ENCODE measurements at places on chromosomes 12 and 14. TPM values are rescaled to one million over a fixed set of nuclear protein-coding genes. Genes with fewer than 3 reads are reported as not detected.
A peak's percentile ranks its signal among the peaks of the same experiment; 100 is the strongest.

DNA sequence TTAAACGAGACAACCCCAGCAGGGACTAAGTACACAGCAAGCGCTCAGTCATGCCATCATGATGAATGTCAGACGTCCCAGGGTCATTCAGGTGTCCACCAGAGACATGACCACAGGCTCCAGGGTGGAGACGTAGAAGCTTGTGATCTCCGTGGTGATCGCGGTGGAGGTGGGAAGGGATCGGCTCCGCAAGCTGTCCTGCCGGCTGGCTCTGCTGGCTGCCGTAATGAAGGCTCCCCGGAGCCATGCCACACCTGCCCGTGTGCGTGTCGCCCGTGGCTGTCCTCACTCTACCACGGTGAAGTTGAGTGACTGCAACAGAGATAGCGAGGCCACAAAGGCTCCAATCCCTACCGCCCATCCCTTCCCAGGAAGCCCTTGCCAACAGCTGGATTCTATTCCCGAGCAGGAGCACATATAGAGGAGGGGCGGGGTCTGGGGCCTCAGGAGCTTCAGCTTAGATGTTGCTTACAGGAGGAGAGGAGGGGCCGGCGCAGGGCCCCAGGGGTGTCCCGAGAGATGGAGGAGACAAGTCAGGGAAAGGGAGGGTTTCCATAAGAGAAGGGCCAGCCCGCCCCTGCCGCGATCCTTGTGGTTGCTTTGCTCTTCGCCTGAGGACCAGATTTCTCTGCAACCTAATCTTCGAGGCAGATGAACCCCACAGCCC lies 332.6 kb upstream of the SFSWAP start:
- no peak for DNase-seq
- no peaks in the 10 kb centered on the region for H3K27me3 ChIP-seq
- H3K4me1 ChIP-seq = no peaks in the 10 kb centered on the region
- H3K36me3 ChIP-seq = no peaks in the 10 kb centered on the region

- no peaks in the 10 kb centered on the region for H3K27me3 ChIP-seq
- H3K4me1 ChIP-seq = peaks cover 33% of the 10 kb centered on the region
- peak; percentile 89 for DNase-seq
- H3K36me3 ChIP-seq = peaks cover 19% of the 10 kb centered on the region
- H3K27ac ChIP-seq = peak overlapping the region; percentile 78
Observed at GRCh38 chr12:6872073-6873048, 742 bp downstream of the SPSB2 start.

The LRRK2 gene
- total RNA-seq = 7.0 TPM

The ZBTB39 gene
- 2.9 TPM for total RNA-seq

The GCN1 gene
- 79.7 TPM for total RNA-seq
